ENCODE measurements at places on chromosomes 11 and 22.

- H3K27ac ChIP-seq, result no peak overlapping the region
- no peak for DNase-seq
- H3K4me3 ChIP-seq, result no peak overlapping the region
- no peaks in the 10 kb centered on the region for H3K36me3 ChIP-seq
- H3K27me3 ChIP-seq, result no peaks in the 10 kb centered on the region
Measured at GRCh38 chr22:30855677-30856518, 112.7 kb downstream of the MORC2 start.

- H3K27ac ChIP-seq, result peak overlapping the region; percentile 75
- no peaks in the 10 kb centered on the region for H3K27me3 ChIP-seq
- peak overlapping the region; percentile 39 for H3K4me3 ChIP-seq
- no peaks in the 10 kb centered on the region for H3K36me3 ChIP-seq
- H3K4me1 ChIP-seq, result peaks cover 32% of the 10 kb centered on the region
Measured at GRCh38 chr22:42074846-42075676, 1.0 kb downstream of the PHETA2 start.

DNA sequence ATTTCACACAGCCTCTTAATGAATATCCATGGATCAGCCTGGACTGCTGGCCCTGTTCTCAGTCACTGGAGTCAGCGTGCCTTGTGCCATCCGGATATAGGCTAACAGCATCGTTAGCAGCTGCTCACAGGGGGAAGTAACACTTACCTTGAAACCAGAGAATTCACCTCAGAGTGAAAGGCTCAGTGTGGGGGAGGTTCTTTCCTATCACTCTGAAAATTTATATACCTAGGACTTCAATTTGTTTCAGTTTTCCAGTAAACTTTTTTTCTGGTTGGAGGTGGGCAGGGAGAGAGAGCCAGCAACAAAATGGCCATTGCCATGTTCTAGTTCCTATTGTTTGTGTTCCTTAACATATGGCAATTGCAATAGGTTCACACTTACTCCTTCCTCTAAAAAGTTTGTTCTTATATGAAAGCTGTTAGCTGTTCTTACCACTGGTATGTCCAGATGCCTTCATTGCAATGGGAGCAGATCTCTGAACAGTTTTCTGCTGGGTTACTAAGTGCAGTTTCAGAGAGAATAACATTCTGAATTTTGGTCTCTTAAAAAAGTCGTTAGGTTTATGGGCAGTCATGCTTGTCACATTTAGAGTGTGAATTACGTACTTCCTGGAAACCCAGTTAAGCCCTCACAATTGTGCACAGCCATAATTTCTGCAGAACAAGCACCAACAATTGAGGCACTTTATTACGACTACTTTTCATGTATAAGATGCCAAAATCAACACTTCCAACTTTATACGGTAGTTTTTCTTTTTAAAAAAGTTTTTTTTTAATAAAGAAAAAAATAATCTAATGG, 247.6 kb downstream of the CADM1 start:
- no peak overlapping the region for H3K4me3 ChIP-seq
- H3K36me3 ChIP-seq, result no peaks in the 10 kb centered on the region
- no peak for DNase-seq

DNA sequence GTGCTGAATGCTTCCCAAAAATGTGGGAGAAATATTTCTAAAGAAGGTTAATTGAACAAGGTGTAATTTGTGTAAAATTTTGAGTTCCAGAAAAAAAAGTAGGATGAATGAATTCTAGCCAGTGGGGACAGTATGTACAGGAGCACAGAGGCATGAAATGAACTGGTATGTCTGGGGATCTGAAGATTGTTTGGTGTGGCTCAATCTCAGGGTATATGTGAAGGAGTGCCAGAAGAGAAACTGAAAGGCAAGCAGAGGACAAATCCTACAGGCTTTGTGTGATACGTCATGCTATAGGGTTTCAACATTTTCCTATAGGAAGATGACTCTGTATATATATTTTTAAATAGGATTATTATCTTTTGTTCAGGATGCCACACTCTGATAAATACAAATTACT, 126.9 kb downstream of the FAM181B start:
- DNase-seq, result no peak
- H3K4me1 ChIP-seq, result no peaks in the 10 kb centered on the region
- no peaks in the 10 kb centered on the region for H3K36me3 ChIP-seq
- no peak overlapping the region for H3K27ac ChIP-seq

- no peaks in the 10 kb centered on the region for H3K36me3 ChIP-seq
- no peak for DNase-seq
- no peaks in the 10 kb centered on the region for H3K4me1 ChIP-seq
- no peaks in the 10 kb centered on the region for H3K27me3 ChIP-seq
- H3K27ac ChIP-seq, result no peak overlapping the region
Measured at GRCh38 chr11:72358466-72359405, 75.6 kb downstream of the CLPB start.

DNA sequence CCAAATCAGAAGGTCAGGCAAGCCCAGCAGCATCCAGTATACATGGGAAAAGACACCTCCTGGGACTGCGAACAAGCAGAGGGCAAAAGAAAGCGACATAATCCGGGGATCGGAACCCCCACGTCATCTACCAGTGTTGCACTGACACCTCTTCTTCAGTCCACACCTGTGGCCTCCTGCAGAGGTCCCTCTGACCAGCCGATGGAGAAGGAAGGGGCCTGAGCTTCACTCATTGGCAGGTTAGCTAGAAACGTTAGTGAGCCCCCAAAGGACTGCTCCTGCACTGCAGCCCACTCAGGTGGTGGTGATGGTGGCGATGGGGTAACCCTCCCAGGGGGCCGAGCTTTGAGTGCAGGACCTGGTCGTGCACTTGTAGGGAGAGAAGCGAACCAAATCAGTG, 22.1 kb downstream of the ASCL2 start:
- H3K36me3 ChIP-seq, result no peaks in the 10 kb centered on the region
- no peak overlapping the region for H3K4me3 ChIP-seq
- no peak for DNase-seq
- no peaks in the 10 kb centered on the region for H3K27me3 ChIP-seq
- H3K4me1 ChIP-seq, result no peaks in the 10 kb centered on the region
- H3K27ac ChIP-seq, result no peak overlapping the region

GRCh38 chr11:83282084-83282716, 4.0 kb downstream of the CCDC90B start:
- no peak overlapping the region for H3K4me3 ChIP-seq
- H3K36me3 ChIP-seq, result no peaks in the 10 kb centered on the region
- no peaks in the 10 kb centered on the region for H3K27me3 ChIP-seq
- DNase-seq, result no peak

- no peaks in the 10 kb centered on the region for H3K36me3 ChIP-seq
- no peak overlapping the region for H3K27ac ChIP-seq
- no peak for DNase-seq
- no peaks in the 10 kb centered on the region for H3K27me3 ChIP-seq
- H3K4me3 ChIP-seq, result no peak overlapping the region
Measured at GRCh38 chr22:45612940-45613339, 58.7 kb upstream of the ATXN10 start.

DNA sequence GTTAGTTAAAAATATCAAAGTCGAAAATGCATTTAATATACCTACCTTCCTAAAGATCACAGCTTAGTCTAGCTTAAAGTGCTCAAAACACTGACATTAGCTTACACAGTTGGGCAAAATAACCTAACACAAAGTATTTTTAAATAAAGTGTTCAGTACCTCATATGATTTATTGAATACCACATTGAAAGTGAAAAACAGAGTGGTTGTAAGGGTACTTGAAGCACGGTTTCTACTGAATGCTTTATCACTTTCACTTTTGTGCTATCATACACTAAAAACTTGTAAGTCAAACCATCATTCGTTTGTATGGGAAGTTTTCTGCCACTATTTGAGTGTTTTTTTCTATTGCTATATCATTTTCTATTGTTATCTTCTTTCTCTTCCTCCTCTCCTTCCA, 36.6 kb downstream of the ZBTB44 start:
- H3K27me3 ChIP-seq, result no peaks in the 10 kb centered on the region
- DNase-seq, result no peak
- no peak overlapping the region for H3K27ac ChIP-seq
- no peaks in the 10 kb centered on the region for H3K4me1 ChIP-seq

DNA sequence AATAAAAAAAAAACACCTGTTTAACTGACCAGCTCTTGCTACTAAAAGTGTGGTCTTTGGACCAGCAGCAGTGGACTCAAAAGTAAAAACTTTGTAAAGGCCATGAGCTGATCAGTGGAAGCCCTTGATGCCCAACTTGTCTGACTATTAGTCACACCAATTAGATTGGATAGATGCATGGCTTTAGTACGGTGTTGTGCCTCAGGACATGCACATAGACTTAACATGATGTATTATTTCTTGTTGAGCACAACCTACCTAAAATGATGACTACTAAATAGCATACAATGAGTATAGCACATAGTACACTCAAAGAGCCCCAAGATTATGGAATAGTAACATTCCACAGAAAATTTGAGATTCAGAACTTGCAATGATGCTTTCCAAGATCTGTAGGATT, 95.1 kb upstream of the FIBIN start:
- H3K4me3 ChIP-seq, result no peak overlapping the region
- no peak overlapping the region for H3K27ac ChIP-seq
- no peaks in the 10 kb centered on the region for H3K36me3 ChIP-seq
- no peaks in the 10 kb centered on the region for H3K27me3 ChIP-seq
- no peaks in the 10 kb centered on the region for H3K4me1 ChIP-seq

DNA sequence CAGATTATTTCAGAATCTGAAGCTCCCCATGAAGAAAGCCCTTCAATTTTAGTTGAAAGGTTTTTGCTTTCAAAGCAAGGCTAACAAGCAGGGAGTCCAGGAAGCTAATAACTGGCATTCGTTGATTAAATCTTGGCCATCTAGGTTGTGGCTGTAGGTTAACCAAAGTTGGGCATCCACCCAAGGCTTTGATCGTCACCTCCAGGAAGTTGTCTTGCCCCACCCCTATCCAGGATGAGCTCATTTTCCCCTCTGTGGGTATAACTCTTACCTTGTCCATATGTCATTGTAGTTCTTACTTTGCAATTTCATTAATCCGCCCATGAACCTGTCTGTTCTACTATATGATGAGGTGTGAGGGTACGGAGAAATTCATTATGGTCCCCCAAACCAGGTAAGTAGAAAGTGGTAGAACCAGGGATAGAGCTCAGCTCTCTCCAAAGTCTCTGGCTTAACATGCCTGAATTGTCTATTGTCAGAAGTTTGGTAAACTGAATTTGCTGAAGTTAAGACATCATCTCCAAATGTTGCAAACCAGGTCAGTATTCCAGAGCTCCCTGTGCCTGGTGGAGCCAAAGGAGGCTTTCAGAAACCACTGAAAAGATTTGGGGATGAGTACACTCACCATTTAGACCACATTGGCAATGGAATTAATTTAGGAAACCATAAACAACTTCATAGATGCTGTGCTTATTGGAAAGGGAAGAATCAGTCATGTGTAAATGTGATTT, 97.1 kb downstream of the CD44 start:
- no peak overlapping the region for H3K4me3 ChIP-seq
- H3K27me3 ChIP-seq, result no peaks in the 10 kb centered on the region
- peaks cover 5% of the 10 kb centered on the region for H3K36me3 ChIP-seq
- no peak overlapping the region for H3K27ac ChIP-seq
- H3K4me1 ChIP-seq, result no peaks in the 10 kb centered on the region

DNA sequence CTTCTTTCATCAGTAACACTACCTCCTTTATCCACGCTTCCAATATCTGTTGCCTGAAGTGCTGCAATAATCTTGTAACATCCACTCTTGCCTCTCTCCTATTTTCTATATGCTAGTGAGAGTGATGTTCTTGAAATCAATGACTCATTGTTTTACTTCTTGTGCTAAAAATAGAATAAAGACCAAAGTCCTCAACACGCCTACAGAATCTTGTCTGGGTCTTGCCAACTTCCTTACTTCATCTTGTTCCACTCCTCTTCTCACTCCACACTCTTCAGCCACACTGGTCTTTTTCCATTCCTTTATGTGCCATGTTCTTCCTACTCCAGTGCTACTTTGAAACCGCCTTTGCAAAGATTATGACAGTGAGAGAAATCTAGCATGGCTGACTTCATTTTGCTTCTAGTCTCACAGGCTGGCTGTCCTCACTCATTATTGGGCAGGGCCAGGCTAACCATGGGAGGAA, 136.4 kb downstream of the CCDC81 start:
- DNase-seq, result no peak
- no peaks in the 10 kb centered on the region for H3K4me1 ChIP-seq
- H3K4me3 ChIP-seq, result no peak overlapping the region
- no peaks in the 10 kb centered on the region for H3K27me3 ChIP-seq

GRCh38 chr11:20762116-20762844, 92.9 kb downstream of the NELL1 start:
- no peak for DNase-seq
- H3K27me3 ChIP-seq, result no peaks in the 10 kb centered on the region
- no peaks in the 10 kb centered on the region for H3K4me1 ChIP-seq
- H3K4me3 ChIP-seq, result no peak overlapping the region

GRCh38 chr22:23179381-23180299, 669 bp upstream of the BCR start:
- peak overlapping the region; percentile 53 for H3K4me3 ChIP-seq
- no peaks in the 10 kb centered on the region for H3K27me3 ChIP-seq
- peak overlapping the region; percentile 91 for H3K27ac ChIP-seq

DNA sequence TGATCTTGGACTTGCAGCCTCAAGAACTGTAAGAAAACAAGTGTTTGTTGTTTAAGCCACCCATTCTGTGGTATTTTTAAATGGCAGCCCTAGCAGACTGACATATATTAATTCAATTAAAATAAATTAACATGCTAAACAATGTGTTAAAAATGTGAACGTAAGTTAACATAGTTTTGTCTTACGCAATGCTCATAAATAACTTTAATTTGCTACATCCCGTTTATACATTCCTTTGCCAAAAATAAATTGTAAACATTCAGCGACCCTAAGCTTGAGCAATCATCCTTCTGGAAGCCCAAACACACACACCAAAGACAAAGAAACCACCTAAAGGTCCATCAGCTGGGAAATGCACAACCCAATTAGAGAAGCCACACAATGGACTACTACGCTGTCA, 70.4 kb downstream of the CELSR1 start:
- no peaks in the 10 kb centered on the region for H3K4me1 ChIP-seq
- H3K27ac ChIP-seq, result no peak overlapping the region
- H3K36me3 ChIP-seq, result no peaks in the 10 kb centered on the region
- H3K27me3 ChIP-seq, result no peaks in the 10 kb centered on the region

DNA sequence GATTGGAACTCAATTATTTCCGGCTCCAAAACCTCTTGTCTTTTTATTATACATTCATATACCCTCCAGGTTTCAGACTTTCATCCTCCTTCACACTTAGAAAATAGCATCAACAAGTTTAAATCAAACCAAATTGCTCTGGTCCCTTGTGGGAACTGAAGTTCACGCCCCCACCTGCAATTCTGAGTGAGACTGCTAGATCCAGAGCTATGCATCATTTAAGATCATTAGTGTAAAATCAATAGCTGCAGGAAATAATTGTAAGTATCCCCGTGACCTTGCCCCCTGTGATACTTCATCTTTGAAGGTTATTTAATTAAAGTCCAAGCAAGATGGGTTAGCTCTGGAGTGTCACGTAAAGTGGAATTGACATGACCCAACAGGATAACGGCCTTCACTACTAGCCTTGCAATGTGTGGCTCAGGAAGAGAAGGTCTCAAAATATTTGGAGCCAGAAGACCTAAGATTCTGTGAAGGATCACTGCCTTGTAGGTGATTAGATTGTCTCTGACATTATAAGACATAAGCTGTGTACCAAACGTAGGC, 742.2 kb upstream of the LRRC4C start:
- H3K4me1 ChIP-seq, result no peaks in the 10 kb centered on the region
- H3K27me3 ChIP-seq, result no peaks in the 10 kb centered on the region
- H3K36me3 ChIP-seq, result no peaks in the 10 kb centered on the region
- no peak overlapping the region for H3K4me3 ChIP-seq
- no peak for DNase-seq
